DND-41 (cell line): ENCODE measurements at places on chromosomes 6 and 20.

- no peak for DNase-seq
These were observed at the start of gene RIMS1 for GRCh38 chr6:71886184-71887005. Gene RIMS1, plus strand, starts transcription at chr6:71886550. Its CDS starts 474 bp downstream, at chr6:71887024.

GRCh38 chr6:97150932-97151331 is 132.1 kb downstream of the MMS22L start:
- no peak for DNase-seq

DNA sequence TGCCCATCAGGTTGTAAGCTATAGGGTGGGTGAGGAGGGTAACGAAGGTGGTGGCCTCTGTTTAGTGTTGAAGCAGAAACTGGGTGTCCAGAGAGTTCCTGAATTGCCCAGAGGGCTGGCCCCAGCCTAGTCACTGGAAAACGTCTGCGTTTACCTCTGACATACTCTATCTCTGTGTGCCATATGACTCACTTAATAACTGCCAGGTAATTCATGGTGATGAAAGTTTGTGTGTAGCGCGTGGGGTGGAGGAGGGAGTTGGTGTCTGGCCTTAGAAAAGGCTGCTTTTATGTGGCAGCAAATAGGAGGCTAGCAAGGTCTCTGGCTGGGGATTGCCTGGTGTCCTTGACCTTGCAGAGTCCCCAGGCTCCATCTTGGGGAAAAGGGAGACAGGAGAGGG is 47.3 kb downstream of the SLC35D3 start:
- DNase-seq, result no peak

GRCh38 chr20:44629017-44629385 is 22.5 kb downstream of the ADA start:
- DNase-seq, result no peak
